ENCODE measurements at places on chromosomes 13 and 19.
A peak's percentile ranks its signal among the peaks of the same experiment; 100 is the strongest.

- no peak for DNase-seq
Observed at GRCh38 chr13:100434010-100434763, 154.4 kb downstream of the GGACT start.

- no peak for DNase-seq
Observed at GRCh38 chr13:23876265-23876664, 12.9 kb downstream of the MIPEP start.

GRCh38 chr19:11373166-11373884 is 1.1 kb upstream of the SWSAP1 start:
- DNase-seq, result peak; percentile 40

- DNase-seq, result no peak
Observed at GRCh38 chr19:10286803-10287737, at the start of gene ICAM4. Gene ICAM4, plus strand, starts transcription at chr19:10286955. Its CDS starts 58 bp downstream, at chr19:10287013.

DNA sequence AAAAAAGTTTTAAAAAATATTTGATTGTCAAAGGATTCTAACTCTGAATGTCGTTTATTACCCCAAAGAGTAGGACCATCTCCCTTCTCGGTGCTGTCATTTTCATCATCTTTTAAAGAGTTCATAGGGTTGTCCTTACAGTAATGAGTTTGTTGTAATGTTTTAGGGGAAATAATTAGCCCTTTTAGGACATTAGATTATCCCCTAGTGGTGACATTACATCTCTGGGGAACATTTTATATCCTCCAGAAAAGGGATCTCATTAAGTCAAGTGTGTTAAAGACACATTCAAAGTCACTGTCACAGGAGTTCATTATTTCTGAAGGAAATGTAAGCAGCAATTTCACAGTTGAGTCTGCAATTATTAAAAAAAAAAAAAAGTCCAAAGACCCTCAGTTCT is 99.3 kb upstream of the GJB6 start:
- no peak for DNase-seq

GRCh38 chr19:11137542-11138384 is 17.8 kb downstream of the SPC24 start:
- DNase-seq, result peak; percentile 77

DNA sequence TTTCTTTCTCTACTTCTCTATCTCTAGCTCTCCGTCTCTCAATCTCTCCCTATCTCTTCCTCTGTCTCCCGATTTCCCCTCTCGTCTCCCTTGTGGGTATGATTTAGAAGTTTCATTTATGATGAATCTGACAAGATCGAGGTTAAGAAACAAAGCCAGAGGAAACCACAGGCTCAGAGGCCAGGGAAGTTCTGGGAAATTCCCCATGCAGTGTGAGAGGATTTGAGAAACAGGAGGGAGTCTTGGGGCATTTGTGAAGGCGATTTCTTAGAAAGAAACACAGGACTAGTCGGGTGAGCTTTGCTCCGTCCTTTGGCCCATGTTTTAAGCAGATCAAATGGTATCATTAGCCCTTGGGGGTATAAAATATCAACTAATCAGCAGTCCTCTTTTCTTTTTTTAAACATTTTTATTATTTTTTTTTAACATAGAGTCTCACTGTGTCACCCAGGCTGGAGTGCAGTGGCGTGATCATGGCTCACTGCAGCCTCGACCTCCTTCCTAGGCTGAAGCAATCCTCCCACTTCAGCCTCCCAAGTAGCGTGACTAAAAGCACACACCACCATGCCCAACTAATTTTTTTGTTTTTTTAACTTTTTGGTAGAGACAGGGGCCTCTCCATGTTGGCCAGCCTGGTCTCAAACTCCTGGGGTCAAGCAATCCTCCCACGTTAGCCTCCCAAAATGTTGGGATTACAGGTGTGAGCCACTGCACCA is 25.8 kb downstream of the TNFSF9 start:
- DNase-seq, result no peak

DNA sequence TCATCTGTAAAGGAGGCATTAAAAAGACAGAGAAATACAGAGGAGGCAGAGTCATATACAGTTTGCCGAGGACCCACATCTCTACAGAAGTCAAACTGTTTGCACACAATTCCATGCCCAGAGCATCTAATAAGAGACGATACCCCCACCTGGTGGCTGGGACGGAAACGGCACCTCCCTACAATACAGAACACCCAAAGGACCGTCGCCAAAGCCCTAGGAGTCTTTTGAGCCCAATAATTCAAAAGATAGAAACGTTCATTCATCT is 703 bp upstream of the PLEKHG2 start:
- peak; percentile 81 for DNase-seq

DNA sequence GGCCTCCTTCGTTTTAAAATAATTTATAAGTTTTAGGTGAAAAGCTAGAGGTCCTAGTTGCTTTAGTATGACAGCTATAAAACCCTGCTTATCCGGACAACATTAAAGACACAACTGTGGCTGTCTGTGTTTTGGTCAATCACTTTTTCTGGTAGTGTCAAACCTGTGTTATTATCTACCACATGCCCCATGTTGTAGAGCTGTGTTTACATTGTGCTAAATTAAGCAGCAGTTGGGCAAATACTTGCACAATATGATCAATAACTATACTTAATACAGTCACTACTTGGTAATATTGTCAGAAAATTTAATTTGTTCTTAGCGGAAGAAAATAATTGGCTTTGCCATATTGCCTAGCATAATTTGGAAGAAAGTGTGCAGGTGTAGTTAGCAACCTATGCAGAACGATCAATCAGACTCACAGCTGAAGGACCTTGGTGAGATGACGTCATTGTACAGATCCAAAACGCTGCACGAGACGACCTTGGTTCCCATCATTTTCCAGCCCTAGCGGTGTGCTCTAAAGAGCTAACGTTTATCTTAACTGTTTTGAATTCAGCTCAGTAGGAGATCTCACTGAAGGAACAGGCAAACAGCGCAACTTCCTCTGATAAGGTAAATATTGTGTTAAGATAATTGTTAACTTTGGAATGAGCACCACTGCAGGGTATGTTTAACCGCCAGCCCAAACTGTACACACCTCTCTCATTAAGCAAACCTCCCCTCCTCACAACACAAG is 476.6 kb downstream of the IRS2 start:
- peak; percentile 93 for DNase-seq

GRCh38 chr19:47512183-47512947 is 2.5 kb downstream of the NAPA start:
- no peak for DNase-seq

DNA sequence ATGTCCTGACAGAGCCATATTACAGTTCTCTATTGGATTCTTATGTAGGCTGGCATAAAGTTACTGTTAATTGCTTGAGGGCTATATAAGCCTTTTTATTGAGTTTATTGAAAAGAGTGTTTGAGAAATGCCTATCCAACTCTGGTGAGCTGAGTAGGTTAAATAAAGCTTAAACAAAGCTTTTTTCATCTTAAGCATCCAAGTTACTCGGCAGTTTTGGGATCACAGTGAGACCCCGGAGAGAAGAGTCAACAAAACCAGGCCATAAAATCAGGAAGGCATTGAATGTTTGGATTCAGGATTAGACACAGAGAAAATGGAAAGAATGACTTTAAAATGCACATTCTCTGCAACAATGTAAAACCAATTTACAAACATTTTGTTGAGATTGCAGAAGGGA is 588.5 kb downstream of the DACH1 start:
- no peak for DNase-seq

- DNase-seq, result no peak
Observed at GRCh38 chr19:1472231-1473084, 6.6 kb downstream of the C19orf25 start.

DNA sequence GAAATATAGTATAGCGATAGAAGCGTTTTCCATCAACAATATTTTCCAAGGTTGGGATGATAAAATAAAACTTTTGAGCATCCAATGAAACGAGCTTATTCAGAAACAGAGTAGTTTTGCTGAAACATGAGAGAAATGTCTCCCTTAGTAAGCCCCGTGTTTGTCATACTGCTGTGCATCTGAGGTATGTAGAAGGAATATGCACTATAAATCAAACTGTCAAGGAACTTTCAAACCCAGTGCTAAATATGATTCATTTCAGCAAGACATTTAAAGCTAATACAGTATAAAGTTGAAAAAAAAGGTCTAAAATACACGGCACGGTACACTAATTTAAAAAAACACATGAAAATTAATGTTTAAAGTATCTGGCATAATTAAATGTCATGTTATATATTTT is 546.2 kb downstream of the SLITRK5 start:
- no peak for DNase-seq

DNA sequence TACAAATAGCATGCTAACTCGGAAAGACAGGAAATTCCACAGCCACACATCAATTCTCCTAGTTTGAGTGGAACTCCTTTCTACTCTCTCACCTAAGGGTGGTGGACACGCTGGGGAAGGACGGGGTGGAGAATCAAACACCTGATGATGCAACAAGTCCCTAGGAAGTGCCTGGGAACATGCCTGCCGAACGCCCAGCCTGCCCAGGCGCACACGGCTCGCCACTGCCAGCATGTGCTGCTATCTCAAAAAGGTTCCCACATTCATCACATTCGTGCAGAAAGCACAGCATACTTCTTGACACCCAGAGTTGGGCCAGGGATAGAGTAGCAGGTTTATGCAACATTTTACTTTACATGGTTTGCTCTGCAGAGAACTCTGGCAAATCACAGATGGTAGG is 164.6 kb downstream of the ABCC4 start:
- no peak for DNase-seq

DNA sequence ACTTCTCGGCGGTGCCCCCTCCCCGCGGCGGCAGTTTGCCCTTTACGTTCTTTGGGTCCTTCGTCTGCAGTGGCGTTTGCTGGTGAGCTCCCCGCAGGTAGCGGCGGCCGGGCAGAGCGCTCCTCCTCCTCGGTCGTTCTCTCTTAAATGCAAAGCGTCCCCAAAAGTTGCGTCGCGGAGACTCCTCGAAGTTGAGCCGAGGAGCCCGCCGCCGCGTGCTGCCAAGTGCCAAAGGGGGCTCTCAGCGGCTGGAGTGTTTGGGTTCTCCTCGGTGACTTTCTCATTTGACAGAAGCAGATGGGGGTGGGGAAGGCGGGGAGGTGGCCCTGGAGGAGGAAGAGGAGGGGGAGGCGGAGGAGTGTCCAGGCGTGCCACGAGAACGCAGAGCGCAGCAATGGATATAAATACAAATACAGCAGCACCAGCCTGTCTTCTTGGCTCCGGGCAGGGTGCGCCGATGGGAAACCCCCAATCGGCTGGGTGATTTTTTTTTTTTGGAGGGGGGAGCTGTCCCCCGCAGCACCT is at the start of gene SOX21:
TSS of gene SOX21 (minus strand) at position 259 of the 525 bp plus-strand sequence. CDS start 496 bp downstream, outside the sequence.
- DNase-seq, result no peak

GRCh38 chr13:105518086-105518485 is 1017.4 kb downstream of the EFNB2 start:
- no peak for DNase-seq

DNA sequence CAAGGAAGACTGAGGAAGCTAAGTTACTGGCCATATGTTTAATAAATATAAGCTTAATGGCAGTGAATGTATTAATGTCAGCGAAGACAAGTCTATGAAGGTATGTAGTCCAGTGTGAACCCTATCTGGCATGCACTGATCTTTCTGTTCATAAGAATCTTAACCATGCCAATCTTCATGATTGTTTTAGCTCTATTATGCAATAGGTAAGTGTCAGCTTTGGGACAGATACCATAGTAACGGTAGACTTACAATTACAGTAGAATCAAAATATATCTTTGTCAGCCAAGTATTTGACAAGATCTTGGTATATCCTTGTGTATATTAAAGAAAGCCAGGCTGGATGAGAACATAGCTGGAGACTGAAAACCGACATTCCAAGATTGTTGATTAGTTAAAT is 428.5 kb downstream of the SPRY2 start:
- DNase-seq, result no peak

GRCh38 chr13:24661713-24662112 is 18.5 kb upstream of the ATP12A start:
- no peak for DNase-seq

- DNase-seq, result peak; percentile 34
Observed at GRCh38 chr19:55418185-55418584, 10.6 kb upstream of the UBE2S start.

DNA sequence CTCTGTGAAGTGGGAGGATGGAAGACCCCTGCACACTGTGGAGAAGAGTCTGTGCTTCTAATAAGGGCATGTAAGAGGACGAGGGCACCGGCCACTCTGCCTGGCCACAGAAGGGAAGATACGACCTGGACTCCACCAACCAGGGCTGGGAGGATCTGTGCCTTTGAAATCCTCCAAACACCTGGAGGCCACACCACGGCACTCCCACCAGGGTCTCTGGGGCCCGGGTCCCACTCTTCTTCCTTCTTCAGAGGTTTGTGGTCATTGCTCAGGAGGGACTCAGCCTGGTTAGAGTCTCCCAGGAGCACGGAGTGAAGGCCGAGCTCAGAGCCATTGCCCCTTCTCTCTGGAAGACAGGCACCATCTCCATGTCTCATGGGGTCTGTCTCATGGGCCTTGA is 42.0 kb downstream of the RAB20 start:
- DNase-seq, result no peak

- DNase-seq, result no peak
Observed at GRCh38 chr13:92197669-92198068, 799.2 kb downstream of the GPC5 start.

- DNase-seq, result no peak
Observed at GRCh38 chr19:43465468-43466120, at the start of gene LYPD3. Gene LYPD3, minus strand, starts transcription at chr19:43465608. Its CDS starts 37 bp downstream, at chr19:43465571.

GRCh38 chr13:35448465-35448864 is 28.0 kb downstream of the MAB21L1 start:
- no peak for DNase-seq

GRCh38 chr19:3420244-3420755 is 53.9 kb downstream of the NFIC start:
- DNase-seq, result no peak

GRCh38 chr13:40190641-40191100 is 475.8 kb downstream of the FOXO1 start:
- DNase-seq, result no peak

- no peak for DNase-seq
Observed at GRCh38 chr19:5103812-5104410, 135.0 kb downstream of the KDM4B start.

- DNase-seq, result no peak
Observed at GRCh38 chr19:17205237-17206140, 9.7 kb upstream of the USE1 start.

DNA sequence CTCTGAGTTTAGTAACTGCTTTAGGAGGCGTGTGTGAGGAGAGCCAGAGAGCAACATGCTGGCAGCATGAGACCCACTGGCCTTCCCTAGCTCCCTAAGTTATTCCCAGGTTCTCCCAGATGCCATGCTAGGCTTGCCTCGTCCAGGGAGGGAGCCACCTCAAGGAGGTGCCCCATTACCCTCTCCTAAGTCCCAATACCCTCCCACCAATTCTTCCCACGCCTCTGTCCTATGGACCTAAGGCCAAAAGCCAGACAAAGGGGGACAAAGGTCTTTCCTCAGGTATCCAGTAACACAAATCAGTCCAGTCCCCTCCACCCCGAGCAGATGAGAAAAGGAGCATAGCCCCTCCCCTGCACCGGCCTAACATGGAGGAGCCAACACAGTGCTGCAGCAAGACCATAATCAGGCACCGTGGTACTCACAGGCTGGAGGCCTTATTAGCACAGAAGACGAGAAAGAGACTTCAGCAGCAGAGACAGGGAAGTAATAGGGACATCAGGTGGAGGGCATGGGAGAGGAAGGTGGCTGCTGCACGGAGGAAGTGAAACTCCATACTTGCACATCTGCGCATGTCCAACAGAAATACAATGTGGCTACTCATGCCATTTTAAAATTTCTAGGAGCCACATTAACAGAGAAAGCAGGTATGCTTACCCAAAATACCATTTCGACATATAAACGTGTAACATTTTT is 46.3 kb downstream of the BRD4 start:
- no peak for DNase-seq
